ENCODE measurements at places on chromosomes 6 and 20. TPM values are rescaled to one million over a fixed set of nuclear protein-coding genes. Genes with fewer than 3 reads are reported as not detected.

The SLC24A3 gene
- not detected for total RNA-seq

The ATP9A gene
- total RNA-seq = 2.0 TPM

The ZSCAN23 gene
- total RNA-seq = 2.2 TPM

The ZNF311 gene
- total RNA-seq = 0.22 TPM

The OR2H1 gene
- not detected for total RNA-seq

The MOG gene
- not detected for total RNA-seq

The SGK2 gene
- total RNA-seq = 2.1 TPM

The C6orf132 gene
- not detected for total RNA-seq

The SYNDIG1 gene
- total RNA-seq = not detected

The LPIN3 gene
- total RNA-seq = 0.84 TPM

Measured in naive thymus-derived CD4-positive, alpha-beta T cell (primary cell).